ENCODE measurements at places on chromosomes 16 and 17. TPM values are rescaled to one million over a fixed set of nuclear protein-coding genes. Genes with fewer than 3 reads are reported as not detected.

NOD2 gene
- total RNA-seq, result 1.2 TPM

VTN gene
- not detected for total RNA-seq

CSH1 gene
- not detected for total RNA-seq

ZDHHC7 gene
- 16.6 TPM for total RNA-seq

GP2 gene
- not detected for total RNA-seq

DNA sequence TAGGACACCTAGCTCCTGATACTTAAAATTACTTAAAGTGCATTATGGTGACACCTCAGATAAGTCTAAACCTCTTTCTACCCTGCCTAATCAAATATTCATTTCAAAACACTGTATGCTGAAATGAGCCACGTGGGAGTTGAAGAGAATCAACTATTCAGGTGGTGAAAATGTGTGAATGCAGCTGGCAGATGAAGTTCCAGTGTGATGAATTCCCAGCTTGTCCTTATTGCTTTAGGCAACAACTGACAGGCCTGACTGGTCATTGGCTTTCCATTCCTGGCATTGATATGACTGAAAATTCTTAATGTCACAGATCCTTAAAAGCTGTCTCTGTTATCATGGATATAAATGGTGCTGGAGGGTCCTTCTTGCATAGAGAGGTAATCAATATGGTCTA, 301.9 kb upstream of the TBX2 start:
- no peak for DNase-seq

DNA sequence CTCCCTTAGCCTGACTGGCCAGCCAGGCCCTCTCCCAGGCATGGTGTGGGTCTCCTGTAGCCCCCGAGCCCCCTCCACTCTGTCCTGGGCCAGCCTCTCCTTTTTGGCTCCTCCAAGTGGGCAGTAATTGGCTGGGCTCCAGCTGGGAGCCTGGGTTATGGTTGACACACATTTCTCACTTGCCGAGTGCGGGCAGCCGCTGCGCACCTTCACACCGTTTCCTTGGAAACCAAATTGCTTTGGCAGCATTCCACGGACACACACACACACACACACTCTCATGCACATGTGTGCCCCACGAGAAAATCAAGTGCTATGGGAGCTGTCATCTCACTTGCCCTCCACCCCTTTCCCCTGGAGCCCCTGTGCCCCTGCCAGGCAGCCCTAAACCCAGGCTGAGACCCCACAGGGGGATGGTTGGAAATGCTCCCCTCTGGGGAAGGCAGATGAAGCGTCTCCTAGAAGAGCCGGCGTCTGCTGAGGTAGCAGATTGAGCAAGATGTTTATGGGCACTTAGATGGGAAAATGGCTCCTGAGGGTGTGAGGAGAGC, 402.7 kb upstream of the TNRC6C start:
- no peak for DNase-seq

DNA sequence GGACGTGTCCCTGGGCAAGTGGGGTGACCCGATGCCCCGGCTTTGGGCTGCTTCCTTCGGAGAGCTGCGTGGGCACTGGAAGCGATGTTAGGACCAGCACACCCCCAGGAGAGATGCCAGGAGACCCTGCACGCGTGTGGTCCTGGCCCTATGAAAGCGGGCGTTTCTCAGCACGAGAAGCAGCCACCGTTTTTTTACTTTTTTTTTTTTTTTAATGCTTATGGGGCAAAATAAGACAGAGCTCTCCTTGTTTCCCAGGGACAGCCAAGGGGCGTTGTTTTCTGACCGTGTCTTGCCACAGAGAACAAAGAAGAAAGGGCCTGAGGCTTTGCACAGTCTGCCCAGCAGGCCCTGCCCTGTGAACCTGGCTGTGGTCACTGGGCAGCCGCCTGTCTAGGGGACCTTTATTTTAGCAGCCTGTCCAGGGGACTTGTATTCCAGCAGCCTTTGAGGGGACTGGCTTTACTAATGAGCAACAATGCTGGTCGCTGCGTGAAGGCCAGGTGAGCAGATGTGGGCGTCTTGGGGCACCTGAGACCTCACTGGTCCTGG, 996 bp downstream of the SLC25A10 start:
- no peak for DNase-seq

GRCh38 chr17:50785946-50786570, 18.7 kb upstream of the ANKRD40CL start:
- DNase-seq, result no peak

- DNase-seq, result no peak
Observed at GRCh38 chr16:59478838-59479237, 744.7 kb upstream of the GOT2 start.

GRCh38 chr17:63221939-63222338, 224.2 kb downstream of the CYB561 start:
- DNase-seq, result no peak

- DNase-seq, result no peak
Observed at GRCh38 chr16:8758022-8758421, 39.4 kb downstream of the TMEM186 start.

- DNase-seq, result peak; percentile 39
Observed at GRCh38 chr16:8572919-8573724, 17.2 kb downstream of the TMEM114 start.

Measured in activated naive CD4-positive, alpha-beta T cell treated with anti-CD3 and anti-CD28 coated beads for 36 hours (primary cell).